ENCODE measurements at places on chromosomes 7 and 10.

DNA sequence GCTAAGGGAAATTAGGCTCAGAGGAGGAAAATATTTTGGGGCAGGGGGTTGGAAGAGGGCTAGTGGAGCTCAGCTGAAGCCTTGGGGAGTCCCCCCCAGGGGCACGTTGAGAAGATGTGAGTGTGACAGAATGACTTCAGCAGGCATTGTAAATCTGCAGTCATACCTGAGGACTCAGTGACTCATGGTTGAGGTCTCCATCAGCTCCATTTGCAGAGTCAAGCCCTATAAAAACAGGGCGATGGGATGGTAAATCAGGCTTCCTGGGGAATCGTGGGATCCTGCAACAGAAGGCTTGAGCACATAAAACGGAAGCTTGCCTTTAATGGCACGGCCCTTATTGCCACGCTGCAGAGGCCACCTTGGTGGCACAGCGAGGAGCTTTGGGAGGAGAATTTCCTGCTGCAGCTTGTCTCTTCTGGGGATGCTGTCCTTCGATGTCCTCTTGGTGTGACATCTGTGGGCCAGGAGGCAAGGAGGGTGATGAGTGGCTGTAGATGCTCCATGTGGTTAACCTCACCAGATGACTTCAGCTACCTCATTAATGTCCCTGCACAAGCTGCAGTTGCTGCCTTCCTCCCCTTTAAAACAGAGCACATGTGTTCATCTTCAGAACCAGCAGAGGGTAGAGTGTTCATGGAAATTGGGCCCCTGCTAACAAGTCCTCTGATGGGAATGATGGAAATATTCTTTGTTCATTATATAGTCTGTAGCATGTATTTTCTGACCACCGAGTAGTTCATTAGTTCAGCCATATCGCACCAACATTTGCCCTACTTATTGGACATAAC lies 285.9 kb downstream of the LRMDA start:
- no peak for DNase-seq

DNA sequence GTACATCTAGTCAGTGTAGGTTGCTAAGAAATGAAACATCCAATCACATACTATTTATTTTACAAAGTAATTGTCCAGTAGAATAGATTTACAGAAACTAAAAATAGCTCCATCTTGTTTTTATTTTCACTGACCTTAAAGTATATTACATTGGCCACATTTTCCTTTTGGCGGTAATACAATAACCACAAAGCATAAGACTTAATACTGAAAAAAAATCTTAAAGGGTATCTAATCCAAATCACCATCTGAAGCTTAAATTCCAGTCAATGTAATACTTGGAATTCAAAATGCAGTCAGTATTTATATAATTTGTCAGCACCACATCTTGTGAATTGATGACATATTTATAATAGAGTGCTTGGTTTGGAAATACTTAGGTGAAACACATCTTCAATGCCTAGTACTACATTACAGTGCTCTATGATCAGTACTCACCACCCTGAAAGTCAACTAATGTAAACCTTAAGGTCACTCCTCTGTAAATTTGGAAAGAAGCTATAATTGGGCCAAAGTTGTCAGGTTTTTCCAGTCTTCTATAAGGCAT lies 8.9 kb downstream of the ANKMY2 start:
- no peak for DNase-seq

- DNase-seq = no peak
Observed at GRCh38 chr7:17947620-17948019, 7.3 kb upstream of the SNX13 start.

DNA sequence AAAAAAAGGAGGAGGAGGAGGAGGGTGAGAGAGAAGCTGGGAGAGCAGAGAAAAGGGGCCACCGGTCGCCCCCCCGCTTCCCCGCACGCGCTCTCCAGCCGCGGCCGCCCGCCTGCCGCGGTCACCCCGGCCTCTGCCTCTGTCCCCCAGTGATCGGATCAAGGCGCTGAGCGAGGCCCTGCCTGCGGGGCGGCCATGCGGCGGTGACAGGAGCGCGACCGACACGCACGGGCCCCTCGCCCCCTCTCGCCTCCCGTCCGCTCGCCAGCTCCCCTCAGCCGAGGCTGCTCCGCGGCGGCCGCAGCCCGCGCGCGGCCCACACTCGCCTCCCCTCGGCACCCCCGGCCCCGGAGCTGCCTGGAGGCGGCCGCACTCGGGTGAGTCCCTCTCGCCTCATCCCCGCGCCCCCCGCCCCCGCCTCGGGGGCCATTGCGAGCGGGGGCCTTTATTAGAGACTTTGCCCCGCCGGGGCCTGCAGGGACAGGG lies at the start of gene GTF2I:
TSS of gene GTF2I (plus strand) at position 27 of the 486 bp plus-strand sequence. CDS start 31,411 bp downstream, outside the sequence.
- DNase-seq = no peak

DNA sequence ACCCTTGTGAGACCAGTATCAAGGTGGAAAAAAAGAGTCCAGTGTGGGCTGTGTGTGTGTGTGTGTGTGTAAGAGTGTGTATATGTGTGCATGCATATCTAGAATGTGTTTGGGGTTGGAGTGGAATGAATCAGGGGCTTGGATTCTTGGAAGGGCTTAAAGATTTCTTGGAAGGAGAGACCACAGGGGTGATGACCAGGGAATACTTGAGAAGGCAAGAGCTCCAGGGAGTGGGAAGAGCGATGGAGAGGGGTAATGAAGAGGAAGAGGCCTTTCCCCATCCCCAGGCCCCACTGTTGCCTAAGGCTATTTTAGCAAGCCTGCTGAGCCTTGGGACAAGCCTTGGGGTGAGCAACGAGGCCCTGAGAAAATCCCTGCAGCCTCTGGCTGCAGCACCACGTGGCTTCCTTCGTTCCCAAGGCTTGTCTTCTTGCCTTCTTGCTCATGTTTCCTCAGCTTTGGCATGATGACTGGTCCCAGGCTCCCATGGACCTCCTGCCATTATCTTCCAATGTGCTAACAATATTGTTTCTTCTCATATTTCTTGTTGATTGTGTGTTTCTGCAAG lies 663.4 kb downstream of the INHBA start:
- DNase-seq = no peak

DNA sequence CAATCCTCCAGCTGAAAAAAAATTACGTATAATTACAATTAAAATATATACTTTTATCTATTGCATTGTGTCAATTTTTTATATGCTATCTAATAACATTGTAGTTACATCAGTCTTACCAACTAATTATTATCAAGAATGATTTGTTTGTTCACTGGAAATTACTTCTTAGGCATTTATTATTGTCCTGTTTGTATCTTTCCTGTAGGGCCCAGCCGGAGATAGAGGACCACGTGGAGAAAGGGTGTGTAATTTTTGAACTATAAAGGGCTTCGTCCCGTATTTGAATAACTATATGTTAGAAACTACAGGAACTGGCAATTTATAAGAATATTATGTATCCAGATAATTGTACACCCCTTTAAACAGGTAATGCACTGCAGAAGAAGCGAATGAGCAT lies 4.1 kb downstream of the COL1A2 start:
- DNase-seq = no peak

DNA sequence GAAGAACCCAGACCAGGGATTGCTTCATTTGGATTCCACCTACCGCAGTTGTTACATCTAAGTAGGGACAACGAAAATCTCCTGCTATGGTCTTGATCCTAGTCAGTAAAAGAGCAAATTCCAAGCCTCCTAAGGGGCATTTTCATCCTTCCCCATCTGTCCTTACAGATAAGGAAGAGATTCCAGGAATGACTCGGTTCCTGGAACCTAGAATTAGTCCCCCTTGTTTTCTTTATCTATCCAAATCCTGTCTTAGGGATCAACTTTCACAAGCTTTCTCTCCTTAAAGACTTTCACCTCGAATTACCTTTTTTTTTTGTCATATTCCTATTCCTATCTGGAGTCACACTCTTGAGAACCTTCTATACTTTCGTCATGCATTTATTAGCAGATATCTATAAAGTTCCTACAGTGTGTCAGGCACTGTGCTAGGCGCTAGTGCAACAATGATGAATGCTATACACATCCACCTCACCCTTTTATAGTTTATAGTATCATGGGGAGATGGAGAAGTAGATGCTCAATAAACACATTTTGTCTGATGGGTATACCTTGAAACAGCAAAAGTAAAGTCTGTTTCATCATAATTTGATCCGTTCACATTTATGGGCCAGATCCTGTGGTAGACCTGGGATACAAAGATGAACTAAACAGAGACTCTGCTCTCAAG lies 39.2 kb downstream of the LAMB4 start:
- DNase-seq = no peak

GRCh38 chr7:7486362-7486761 lies 49.3 kb downstream of the COL28A1 start:
- no peak for DNase-seq
